Nucleus accumbens (tissue), 56 donors: ENCODE measurements at places on chromosomes 5 and 9.

GRCh38 chr5:77032635-77033034, 2.4 kb downstream of the AGGF1 start:
- no peak for DNase-seq

GRCh38 chr9:82081496-82081895, 92.9 kb downstream of the SPATA31D1 start:
- DNase-seq = no peak

DNA sequence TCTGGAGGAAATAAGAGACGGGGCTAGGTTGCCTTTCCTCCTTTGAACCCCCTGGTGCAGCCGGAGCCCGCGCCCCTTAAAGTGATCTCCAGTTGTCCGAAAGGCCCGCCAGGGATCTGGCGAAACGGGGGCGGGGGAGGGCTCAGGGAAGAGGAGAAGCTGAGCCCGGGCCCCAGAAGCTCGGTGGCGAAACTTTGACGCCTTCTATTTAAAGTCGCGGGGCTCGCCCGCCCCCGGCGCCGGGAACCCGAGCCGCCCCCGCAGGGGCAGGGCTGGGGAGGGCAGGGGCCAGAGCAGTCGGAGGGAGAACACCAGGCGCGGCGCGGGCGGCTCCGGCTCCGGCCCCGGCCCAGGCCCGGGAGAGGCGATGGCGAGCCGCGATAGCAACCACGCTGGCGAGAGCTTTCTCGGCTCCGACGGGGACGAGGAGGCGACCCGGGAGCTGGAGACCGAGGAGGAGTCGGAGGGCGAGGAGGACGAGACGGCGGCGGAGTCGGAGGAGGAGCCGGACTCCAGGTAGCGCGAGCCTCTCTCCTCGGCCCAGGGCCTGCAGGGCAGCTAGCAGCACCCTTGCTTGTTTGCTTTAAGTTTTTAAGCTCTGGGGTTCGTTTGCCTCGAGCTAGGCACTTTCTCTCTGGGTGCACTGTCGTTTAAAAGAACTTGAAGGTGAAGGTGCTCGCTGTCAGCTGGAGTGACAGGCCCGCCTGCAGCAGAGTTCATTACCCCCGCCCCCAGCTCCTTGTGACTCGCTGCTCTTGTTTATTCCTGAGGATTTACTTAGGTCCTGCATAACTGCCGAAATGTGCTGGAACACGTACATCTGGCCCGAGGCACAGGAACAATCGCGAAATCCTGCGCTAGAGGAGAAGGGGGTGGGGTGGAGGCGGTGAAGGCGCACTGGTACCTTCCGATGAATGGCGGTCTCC, at the start of gene CMYA5:
TSS of gene CMYA5 (plus strand) at position 296 of the 926 bp plus-strand sequence. CDS start at position 368, 72 bp downstream.
- no peak for DNase-seq

- no peak for DNase-seq
These were observed 46.2 kb upstream of the FBXW11 start for GRCh38 chr5:172052450-172053236.

DNA sequence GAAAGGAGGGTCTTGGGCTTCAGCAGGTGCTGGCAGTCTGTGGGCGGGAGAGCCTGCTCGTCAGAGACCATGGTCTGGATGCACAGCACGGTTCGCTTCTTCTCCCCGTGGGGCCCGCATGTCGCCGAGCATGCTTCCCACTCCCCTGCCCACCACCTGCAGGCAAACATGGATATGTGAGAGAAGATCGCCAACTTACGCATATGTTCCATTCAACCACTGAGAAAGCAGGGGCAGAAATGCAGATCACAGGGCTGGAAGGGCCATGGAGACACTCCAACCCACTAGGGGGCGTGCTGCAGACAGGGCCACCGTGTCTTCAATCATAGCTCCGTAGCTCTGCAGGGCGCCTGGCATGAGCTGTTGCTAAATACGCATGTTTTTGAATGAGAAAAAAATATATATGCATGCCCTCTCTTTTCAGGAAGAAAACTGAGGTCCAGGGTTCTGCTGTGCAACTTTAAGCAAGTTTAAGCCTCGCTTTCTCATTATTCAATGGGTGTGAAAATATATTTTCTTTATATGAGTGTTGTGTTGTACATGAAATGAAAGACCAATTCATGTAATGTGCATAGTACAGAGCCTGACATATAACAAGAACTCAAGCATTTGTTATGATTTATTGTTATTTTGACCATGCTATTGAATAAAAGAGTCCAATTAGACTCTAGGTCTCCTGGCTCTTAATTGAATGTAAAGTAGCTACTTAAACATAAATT, 148.0 kb downstream of the TARS1 start:
- no peak for DNase-seq

GRCh38 chr5:65555287-65555686, 7.7 kb downstream of the CENPK start:
- no peak for DNase-seq

DNA sequence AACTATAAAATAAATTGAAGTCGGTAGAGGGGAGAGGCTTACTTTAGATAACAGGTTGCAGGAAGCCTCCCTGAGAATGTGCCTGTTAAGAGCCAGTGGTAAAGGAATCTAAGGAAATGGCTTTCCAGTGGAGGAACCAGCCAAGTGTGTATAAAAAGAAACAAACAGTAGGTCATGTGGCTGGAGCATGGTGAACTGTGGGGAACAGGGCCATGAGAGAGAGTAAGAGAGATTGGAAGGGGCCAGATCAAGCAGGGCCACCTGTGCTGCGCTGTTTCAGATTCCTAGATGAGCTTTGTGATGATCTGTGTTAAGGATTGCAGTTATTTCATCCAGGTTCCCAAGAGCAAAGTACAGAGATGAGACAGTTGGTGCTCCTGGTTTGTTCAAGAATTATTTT, 152.7 kb upstream of the SGCD start:
- no peak for DNase-seq

DNA sequence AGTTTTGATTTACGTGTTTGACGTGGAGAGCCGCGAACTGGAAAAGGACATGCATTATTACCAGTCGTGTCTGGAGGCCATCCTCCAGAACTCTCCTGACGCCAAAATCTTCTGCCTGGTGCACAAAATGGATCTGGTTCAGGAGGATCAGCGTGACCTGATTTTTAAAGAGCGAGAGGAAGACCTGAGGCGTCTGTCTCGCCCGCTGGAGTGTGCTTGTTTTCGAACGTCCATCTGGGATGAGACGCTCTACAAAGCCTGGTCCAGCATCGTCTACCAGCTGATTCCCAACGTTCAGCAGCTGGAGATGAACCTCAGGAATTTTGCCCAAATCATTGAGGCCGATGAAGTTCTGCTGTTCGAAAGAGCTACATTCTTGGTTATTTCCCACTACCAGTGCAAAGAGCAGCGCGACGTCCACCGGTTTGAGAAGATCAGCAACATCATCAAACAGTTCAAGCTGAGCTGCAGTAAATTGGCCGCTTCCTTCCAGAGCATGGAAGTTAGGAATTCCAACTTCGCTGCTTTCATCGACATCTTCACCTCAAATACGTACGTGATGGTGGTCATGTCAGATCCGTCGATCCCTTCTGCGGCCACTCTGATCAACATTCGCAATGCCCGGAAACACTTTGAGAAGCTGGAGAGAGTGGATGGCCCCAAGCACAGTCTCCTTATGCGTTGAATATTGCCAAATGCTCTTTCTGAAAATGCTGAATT, 850 bp downstream of the RRAGA start:
- DNase-seq = no peak

- no peak for DNase-seq
These were observed 141.7 kb downstream of the AUH start for GRCh38 chr9:91220021-91220420.

DNA sequence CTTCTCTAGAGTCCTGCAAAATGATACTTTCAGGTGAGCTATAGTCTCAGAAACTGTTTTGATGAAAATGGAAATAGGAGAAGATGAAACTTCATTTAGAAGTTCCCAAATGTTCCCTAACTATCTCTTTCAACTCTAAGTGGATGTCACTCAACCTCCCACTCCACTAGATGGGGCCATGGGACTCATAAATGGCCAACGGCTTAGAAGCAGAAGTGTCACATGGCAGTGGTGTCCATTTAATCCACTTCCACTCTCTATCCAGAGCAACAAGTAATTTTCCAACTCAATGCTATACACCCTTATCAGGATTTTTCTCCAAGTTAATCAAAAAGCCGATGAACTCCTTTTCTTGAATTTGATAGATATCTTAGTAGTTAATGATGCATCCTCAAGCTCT, 295.7 kb downstream of the EDIL3 start:
- no peak for DNase-seq

DNA sequence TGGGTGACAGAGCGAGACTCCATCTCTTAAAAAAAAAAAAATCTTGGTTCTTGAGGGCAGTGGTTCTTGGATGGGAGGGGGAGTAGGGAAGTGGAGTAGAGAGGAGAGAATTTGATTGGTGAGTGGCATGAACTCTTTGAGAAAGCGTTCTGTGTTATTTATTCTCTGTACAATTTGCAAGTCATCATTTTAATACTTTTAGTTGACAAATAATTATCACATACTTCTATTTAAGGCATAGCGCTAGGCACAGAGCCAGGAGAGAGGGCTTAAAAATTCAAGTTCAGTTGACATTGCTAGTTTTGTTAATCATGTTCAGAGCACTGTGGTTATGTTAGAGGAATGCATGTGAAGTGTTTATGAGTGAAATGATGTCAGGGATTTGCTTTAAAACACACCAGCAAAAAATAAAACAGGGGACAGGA, 24.6 kb downstream of the HSDL2 start:
- DNase-seq = no peak

- no peak for DNase-seq
These were observed 47.9 kb downstream of the ADGRV1 start for GRCh38 chr5:90606539-90606938.

GRCh38 chr9:90974016-90974415, 172.4 kb downstream of the SYK start:
- DNase-seq = no peak

DNA sequence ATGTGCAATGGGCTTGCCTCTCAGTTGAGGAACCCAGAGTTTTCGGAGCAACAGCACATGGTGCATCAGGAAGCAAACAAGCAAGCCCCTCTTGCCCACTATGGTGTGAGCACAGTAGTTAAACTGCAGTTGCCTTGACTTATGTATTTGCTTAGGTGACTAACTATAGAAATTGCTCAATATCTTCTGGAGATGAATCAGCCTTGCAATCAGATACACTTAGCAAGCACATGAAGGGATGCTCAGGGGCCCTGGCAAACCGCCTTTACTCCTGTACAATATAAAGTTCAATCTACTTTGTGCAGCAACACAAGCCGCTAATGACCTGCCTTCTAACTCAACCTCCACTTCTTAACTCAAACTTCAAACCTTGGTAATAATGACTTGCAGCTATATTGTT, 581.7 kb upstream of the RIOK2 start:
- DNase-seq = no peak

GRCh38 chr5:181114844-181115778, 15.9 kb downstream of the OR2V1 start:
- no peak for DNase-seq

DNA sequence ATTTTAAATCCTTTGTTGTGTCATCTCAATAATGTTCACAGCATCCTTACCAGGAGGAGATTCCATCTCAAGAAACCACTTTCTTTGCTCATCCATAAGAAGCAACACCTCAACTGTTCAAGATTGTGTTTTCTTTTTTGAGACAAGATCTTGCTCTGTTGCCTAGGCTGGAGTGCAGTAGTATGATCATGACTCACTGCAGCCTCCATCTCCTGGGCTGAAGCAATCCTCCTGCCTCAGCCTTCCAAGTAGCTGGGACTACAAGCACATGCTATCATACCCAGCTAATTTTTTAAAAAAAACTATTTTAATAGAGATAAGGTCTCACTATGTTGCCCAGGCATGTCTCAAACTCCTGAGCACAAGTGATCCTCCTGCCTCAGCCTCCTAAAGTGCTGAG, 60.0 kb downstream of the ABHD17B start:
- DNase-seq = no peak

DNA sequence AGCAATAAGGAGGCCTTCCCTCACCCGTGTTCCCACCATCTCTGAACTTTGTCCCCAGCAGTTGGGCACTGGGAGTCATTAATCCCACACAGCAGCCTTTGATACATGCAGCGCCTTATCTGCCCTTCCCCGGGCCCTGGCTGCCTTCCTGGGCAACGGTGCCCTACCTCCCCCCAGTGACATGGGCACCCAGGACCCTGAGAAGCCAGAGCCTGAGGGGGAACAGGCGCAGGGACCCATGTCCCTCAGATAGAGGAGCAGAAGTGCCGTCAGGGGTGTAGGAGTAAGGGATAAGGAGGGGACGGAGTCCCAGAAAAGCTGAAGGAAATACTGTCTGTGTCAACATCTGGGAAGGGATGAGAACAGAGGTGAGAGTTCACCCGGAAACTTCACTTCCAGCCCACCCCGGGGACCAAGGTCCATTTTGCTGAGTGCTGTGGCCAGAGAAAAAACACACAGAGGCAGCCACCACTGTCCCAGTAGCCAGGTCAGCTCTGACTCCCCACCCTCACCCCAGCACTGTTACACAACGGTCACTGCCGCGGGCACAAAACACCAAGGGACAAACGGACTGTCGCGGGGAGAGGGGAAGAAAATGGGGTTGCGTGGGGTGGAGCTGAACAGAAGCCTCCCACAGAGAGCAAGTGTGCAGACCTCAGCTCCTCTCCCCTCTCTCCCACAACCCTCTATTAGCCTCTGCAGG, 3.8 kb downstream of the PCDH1 start:
- DNase-seq = no peak

- DNase-seq = no peak
These were observed 261.8 kb downstream of the ASTN2 start for GRCh38 chr9:117153021-117153420.

GRCh38 chr9:17130291-17130690, 4.5 kb upstream of the CNTLN start:
- no peak for DNase-seq

- no peak for DNase-seq
These were observed 83.9 kb upstream of the GRAMD2B start for GRCh38 chr5:126339215-126339805.

GRCh38 chr9:124392871-124393460, 22.3 kb downstream of the PSMB7 start:
- DNase-seq = no peak

GRCh38 chr9:84003246-84003645, 22.6 kb downstream of the RMI1 start:
- no peak for DNase-seq

- DNase-seq = no peak
These were observed 86.3 kb upstream of the RPS23 start for GRCh38 chr5:82364497-82364896.

- DNase-seq = no peak
These were observed 52.7 kb upstream of the ERCC6L2 start for GRCh38 chr9:95822583-95823431.

- no peak for DNase-seq
These were observed 955 bp downstream of the CDH6 start for GRCh38 chr5:31194468-31194813.

- DNase-seq = no peak
These were observed 80.2 kb downstream of the NTNG2 start for GRCh38 chr9:132241840-132242620.

DNA sequence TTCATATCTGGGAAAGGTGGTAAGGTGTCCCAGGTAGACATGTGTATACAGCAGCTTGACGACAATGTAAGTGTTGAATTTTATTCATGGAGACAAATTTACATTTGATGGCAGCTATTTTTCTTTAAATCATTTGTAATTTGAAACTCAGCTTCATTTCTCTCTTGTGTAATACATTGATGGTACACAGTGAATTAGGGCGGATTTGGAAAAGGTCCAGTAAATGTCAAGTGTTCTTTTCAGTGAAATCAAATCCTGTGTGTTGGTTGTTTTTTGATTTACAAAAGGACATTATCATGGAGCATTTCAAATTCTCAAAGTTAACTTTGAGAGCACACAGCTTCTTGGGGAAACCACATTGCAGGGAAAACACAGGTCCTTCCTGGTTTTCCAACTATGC, 30.0 kb upstream of the PCSK1 start:
- no peak for DNase-seq
